Fibroblast of skin of left quadriceps (primary cell): ENCODE measurements at places on chromosomes 7 and 10.
A peak's percentile ranks its signal among the peaks of the same experiment; 100 is the strongest.

GRCh38 chr7:81768951-81769778 is 682 bp downstream of the HGF start:
- DNase-seq, result no peak

- DNase-seq, result no peak
These were observed 8.7 kb downstream of the GALNTL5 start for GRCh38 chr7:151964951-151965350.

GRCh38 chr10:37801557-37801956 is 55.9 kb downstream of the ZNF248 start:
- DNase-seq, result no peak

- DNase-seq, result no peak
These were observed 85.1 kb downstream of the ADCYAP1R1 start for GRCh38 chr7:31137234-31137633.

DNA sequence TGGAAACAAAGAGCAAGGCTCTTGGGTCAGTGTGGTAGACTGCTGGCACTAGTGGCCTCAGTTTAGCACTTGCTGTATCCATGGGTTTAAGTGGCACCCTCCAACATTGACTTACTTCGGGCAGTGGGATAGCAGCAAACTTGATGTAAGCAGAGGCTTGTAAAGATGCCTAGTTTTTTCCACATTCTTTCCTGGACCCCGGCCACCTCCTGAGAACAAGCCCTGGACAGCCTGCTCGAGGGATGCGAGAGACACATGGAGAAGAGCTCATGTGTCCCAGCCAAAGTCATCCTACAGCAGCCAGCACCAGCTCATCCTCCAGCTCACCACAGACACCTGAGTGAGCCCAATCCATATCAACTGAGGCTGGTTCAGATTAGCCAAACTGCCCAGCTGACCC is 142.7 kb upstream of the PCBD1 start:
- no peak for DNase-seq

GRCh38 chr7:42940985-42941847 is 9.0 kb downstream of the MRPL32 start:
- peak; percentile 65 for DNase-seq

DNA sequence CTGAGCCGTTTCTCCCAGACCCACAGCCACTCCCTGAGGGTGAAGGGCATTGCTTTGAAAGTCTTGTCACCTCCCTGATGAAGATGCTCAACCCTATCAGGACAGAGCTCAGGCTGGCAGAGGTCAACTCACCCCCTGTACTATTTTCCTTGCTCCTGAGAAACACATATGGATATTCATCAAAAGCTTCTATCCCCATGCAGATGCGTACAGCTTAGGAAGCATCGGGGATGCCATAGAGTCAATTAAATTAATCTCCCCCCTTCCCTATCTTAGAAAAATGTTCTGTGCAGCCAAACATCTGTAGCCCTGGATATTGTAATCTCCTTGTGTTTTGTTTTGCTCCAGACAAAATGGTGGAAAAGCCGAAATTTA is 67.2 kb downstream of the EMX2 start:
- no peak for DNase-seq

GRCh38 chr10:90958781-90959180 is 37.9 kb upstream of the ANKRD1 start:
- no peak for DNase-seq

- no peak for DNase-seq
These were observed 163.7 kb upstream of the AHR start for GRCh38 chr7:17134786-17135185.

DNA sequence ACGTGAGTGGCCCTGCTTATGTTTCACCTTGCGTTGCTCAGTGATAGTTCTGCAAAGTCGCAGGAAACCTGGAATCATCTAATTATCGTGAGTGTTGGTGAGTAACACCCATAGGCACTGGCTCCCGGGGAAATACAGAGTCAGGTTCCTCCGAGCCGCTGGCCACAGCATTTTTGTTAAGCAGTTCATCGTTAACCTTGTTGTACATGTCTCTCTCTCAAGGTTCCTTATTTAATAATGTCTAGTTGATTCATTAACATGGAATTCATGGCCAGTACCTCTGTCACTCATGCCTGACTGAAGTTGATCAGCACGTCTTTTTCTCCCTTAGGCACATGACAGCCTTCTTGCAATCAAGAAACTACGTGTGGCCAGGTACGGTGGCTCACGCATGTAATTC is 3.1 kb upstream of the ZFAND2A start:
- DNase-seq, result no peak

- DNase-seq, result no peak
These were observed 370.1 kb downstream of the ADRA2A start for GRCh38 chr10:111446966-111447365.

DNA sequence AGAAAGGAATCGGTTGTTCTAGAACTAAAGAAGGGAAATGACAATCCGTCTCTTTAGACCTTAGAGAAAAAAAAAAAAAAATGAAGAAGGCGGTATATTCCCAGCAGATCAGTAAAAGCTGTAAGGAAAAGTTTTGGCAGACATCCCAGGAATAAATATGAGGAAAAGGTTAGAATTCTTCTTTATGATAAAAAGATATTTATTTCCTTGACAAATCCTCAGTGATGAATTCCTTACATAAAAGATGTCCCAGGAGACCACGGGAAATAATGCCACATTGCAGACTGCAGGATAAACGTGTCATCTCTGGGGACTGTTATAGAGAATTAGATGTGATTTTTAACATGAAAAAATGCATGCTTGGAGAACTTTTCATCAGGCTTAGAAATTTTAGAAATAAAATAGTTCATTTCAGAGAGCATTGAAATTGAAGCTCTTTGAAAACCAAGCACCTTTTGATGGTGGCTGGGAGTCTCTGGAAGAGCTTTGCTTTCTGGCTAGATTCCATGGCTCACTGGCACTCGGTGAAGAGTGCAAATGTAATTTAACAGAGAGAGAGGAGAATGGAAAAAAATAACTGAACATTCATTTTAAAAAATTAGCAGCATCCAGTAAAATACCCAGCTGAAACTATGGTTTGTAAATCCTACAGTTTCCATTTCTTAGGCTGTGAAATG is 98.2 kb downstream of the PRPF18 start:
- peak; percentile 86 for DNase-seq

GRCh38 chr10:1932692-1933094 is 195.4 kb upstream of the ADARB2 start:
- DNase-seq, result no peak

DNA sequence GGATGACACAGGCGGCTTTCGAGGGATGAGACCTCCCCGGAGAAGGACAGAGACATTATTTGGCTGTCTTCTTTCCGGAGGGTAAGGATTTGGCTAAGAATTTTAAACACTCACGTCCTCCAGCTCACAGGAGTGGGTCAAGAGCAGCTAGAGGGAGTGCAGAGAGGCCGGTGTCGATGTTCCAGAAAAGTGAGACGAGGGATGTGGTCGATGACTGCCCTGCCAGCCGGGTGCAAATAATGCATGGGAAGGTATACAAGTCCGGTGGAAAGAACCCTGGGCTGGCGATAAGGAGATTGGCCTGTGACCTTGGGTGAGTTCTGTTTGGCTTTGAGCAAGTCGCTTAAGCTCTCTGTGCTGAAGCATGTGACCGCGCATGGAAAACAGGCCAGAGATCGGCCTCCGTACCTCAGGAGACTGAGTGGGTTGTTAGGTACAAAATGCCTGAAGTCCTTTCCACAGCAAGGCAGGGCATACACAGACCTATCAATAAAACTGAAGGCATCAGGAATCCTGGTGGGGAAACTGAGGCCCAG is 149.1 kb downstream of the UBE2H start:
- no peak for DNase-seq

GRCh38 chr10:95457319-95457886 is 103.8 kb downstream of the SORBS1 start:
- DNase-seq, result no peak

DNA sequence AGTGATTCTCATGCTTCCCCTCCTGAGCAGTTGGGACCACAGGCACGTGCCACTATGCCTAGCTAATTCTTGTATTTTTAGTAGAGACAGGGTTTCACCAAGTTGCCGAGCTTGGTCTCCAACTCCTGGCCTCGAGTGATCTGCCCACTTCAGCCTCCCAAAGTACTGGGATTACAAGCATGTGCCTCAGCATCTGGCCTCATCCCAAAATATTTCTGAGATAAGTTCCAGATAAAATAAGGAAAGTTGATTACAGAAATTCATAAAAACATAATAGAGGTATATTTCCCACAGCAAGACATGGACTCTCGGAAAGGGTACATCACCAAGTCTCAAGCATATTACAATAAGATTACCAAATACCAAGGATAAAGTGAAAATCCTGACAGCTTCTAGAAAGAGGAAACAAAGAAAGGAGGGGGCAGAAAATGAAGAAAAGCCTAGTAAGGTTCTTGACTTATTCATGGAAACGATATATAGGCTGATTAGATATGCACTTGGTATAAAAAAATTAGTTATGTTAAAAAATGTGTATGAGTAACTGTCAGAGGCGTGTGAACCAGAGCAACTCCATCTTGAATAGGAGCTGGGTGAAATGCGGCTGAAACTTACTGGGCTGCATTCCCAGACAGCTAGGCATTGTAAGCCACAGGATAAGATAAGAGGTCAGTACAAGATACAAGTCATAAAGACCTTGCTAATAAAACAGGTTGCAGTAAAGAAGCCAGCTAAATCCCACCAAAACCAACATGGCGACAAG is 35.0 kb downstream of the IQUB start:
- DNase-seq, result no peak

DNA sequence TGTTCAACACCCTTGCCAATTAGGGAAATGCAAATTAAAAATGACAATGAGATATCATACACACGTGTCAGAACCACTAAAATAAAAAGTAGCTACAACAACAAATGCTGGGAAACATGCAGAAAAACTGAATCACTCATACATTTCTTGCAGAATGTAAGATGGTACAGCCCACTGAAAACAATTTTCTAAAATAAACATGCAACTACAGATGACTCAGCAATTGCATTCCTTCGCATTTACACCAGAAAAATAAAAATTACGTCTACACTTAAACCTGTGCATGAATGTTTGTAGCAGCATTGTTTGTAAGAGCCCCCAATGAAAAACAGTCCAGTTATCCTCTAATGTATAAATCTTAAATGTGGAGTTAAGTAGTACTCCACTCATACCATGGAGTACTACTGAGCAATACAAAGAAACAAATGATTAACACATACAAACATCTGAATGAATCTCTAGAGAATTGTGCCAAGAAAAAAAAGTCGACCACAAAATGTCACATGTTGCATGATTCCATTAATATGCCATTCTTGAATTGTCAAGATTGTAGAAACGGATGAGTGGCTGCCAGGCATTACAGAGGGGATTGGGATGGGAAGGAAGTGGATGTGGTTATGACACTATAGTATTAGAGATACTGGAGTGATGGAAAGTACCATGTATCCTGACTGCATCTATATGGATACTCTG is 134.6 kb upstream of the NPSR1 start:
- peak; percentile 2 for DNase-seq

DNA sequence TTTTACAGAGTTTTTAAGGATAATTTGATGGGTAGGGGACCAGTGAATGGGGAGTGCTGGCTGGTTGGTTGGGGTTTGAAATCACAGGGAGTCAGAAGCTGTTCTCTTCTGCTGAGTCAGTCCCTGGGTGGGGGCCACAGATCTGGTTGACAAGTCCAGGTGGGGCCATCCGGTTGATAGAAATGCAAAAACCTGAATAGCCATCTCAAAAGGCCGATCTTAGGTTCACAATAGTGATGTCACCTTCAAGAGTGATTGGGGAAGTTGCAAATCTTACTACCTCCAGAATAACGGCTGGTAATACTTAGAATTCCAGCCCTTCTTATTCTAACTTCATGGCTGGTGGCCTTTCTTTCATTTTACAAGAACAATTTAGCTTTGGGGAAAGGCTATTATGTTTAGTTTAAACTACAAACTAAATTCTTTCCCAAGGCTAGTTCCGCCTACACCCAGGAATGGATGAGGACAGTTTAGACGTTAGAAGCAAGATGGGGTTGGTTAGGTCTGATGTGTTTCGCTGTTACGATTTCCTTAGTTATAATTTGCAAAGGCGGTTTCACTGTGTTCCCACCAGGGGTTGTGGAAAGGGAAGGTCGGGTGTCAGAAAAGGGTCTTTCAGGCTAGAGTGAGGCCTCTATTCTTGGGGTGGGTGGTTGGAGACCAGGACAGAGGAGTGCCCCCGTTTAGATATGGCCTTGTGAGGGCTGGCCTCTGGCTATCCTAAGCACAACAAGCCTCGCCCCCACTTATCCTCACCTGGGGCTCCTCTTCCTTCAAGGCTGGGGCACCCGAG is 27.4 kb downstream of the IFT22 start:
- DNase-seq, result no peak

DNA sequence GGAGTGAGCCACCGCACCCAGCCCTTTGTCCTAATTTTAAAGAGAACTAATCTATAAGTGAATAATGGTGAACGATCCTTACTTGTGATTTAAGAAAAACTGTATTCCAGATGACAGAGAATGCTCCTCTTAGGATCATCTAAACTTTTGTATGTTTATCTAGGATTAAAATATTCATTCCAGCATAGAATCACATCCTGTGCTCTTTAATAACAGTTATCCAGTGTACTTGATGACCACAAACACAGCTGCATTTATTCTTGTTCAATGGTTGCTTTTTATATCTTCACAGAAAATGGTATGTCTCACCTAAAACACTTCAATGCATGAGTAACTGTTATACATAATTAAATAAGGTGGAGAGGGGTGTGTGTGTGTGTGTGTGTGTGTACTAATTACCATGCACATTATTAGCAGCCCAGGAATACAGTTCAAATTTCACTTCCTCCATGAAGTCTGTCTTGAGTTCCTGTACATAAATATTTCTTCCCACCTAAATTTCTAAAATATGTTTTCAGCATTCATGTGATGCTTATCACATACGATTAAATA is 38.5 kb upstream of the SEMA3C start:
- DNase-seq, result no peak

- DNase-seq, result no peak
These were observed 193.4 kb upstream of the STEAP4 start for GRCh38 chr7:88500131-88500530.

GRCh38 chr10:30709700-30710358 is 80.3 kb upstream of the LYZL2 start:
- DNase-seq, result no peak

DNA sequence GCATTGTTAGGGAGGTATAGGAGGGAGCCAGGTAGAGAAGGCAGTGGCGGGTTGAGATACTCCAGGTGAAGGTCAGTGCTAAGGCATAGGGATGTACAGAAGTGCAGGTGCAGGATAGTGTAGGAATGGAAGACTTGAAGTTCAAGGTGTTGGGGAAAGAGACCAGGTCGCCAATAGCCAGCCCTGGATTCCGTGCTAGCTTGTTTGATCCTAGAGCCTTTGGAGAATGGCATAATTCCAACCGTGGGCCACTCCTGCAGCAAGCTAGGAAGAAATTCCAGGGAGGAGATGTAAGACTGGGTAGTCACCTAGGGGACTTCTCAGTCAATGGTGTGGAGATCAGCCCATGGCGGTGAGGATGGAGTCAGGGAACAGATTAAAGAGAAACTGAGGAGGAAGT is 272.7 kb downstream of the RPS24 start:
- no peak for DNase-seq

DNA sequence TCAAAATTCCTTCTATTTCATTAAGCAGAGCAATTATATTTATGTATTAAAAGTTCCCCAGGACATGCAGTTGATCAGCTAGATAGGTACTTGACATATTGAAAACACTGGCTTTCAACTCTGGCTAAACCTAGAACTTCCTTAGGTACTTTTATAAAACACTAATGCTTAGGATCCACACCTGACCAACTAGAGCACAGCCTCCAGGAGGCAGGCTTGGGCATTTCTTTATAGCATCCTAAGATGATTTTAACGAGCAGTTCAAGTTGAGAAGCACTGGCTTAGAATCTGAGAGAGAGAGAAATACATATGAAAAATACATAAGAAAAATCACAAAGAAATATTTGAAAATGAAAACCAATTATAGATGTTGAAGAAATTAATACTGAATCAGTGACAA is 20.8 kb downstream of the SLC26A5 start:
- no peak for DNase-seq
